Hepatocyte (in vitro differentiated cells): ENCODE measurements at places on chromosomes 12 and 14. TPM values are rescaled to one million over a fixed set of nuclear protein-coding genes. Genes with fewer than 3 reads are reported as not detected.

DNA sequence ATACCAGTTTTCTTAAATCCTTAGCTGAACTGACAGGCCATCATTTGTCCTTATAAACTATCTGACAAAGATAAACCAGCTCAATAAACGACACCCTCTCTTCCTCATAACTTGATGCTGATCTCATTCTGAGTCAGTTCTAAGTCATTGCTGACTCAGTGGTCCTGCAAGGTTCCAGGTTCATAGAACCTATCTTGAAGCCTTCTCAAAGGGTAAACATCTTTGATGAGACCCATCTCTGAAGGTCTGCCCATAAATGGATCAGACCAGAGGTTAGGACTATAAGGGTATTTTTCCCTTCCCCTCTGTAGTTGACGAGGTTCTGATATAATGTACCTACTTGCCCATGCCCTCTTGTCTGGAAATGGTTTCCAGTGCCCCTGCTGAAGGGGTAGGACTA lies 11.9 kb downstream of the NAA25 start:
- peak; percentile 19 for DNase-seq

DNA sequence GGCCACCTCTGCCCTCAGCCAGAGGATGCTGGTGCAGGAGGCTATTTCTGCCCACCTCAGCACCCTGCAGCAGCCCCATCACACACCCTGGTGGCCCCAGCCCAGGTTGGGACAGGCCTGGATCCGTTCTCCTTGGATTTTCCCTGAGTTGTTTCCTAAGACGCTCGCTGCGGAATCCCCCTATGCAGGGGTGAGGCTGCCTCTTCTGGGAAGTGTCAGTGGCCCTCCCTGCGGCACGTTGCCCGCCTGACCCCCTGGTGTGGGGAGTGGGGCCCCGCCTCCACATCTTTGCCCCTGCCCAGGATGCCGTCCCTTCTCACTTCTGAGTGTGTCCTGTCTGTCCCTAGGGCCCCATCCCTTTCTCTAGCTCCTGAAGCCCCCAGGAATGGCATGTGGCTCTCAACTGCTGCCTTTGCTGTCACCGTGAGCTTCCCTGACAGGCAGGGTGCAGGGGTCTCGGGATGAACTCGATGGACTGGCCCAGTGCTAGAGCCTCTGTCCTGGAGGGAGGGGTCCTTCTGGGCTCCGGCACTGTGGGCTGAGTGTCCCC lies 594 bp upstream of the EXOC3L4 start:
- DNase-seq, result no peak

- DNase-seq, result no peak
Measured at GRCh38 chr12:114687802-114688201, 3.8 kb upstream of the TBX3 start.

DNA sequence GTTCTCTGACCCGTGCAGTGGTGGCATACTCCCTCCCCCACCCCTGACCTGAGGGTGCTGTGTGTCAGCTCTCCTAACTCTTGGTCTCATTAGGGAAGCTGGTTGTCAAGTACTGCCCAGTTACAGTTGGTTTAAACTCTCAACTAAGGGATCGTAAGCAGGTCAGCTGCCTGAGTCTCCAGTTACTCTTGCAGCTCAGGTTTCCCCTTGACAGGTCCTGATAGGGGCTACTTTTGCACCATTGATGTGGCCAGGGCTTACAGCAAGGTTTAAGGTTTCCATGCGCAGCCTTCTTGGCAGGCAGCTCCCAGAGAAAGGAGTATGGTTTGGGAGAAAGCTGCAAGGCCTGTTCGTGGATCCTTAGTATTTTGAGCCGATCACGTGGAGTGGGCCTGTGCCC lies 74.5 kb downstream of the ETV6 start:
- no peak for DNase-seq

- peak; percentile 12 for DNase-seq
Measured at GRCh38 chr14:102362084-102362483, 606 bp downstream of the CINP start.

DNA sequence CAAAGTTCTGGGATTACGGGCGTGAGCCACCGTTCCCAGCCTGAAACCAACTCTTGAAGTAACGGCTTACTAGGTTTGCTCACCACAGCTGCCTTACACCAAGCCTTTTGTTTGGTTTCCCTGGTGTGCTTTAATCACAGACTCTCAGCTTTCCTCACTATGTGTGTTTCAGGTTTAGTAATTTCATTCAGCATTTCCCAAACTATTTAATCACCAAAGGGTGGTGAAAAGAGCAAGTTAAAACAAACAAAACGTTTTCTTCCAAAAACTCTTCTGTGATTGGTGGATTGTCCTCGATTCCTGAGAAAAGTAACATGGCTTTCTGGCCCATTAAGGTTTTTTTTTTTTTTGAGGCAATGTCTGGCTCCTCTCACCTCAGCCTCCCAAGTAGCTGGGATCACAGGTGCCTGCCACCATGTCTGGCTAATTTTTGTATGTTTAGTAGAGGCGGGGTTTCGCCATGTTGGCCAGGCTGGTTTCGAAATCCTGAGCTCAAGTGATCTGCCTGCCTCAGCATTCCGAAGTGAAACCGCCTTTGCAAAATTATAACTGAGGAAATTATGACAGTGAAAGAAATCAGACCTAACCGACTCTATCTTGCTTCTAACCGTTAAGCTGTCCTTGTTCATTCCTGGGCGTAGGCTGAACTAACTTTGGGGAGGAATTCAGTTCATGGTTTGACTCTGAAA lies 1.5 kb upstream of the ZFYVE26 start:
- no peak for DNase-seq

DNA sequence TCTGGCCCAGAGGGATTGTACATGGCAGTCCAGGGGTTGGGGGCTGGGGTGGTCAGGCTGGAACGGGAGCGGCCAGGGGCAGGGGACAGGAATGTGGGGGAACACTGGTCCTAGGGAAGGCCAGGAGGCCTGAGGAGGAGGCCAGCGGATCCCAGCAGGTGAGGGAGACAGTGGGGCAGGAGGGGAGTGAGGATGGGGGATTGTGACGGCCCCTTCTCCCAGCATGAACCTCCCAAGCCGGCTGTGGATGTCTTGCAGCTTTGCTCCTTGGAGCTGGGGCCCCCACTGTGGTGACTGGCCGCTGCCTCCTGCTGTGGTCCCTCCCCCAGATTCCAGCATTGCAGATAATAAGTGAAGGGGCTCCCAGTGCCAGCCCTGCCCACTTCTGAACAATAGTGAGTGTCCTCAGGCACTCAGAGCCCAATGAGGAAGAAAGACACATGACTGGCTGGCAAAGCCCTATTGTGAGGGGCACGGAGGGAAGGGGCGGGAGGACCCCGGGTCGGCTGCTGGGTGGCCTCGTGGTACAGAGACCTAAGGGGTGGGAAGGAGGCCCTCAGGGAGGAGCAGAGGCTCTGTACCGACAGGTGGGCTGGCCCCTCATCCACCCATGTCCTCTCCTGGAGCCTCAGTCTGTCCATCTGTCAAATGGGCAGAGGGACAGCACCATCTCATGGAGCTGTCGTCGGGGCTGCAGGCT lies 215.0 kb downstream of the KIF26A start:
- DNase-seq, result no peak

DNA sequence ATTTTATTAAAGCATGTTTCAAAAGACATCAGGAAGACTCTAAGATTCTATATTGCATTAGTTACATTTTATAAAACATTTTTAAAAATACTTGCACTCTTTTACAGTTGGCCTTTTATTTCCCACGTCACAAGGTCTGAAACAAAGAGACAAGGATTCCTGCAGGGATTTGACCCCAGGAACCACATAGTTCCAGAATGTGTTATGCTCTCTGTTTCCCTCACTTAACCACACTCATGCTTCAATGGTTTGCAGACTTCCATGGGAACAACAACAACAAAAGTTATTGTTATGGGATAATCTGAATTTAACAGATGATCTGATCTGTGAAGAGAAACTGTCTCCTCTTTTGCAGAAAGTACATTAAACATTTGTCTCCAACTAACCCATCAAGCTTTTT lies 104.3 kb upstream of the PPFIA2 start:
- DNase-seq, result no peak

Gene RNFT2
- 1.5 and 2.8 TPM in 2 replicates for polyA plus RNA-seq

Gene CCDC198
- 8.5 and 15.3 TPM in 2 replicates for polyA plus RNA-seq
